Activated gamma-delta T cell treated with Interleukin-2 at 50 U/mL for 16 hours (primary cell): ENCODE measurements at places on chromosomes 3 and 15.
A peak's percentile ranks its signal among the peaks of the same experiment; 100 is the strongest.

GRCh38 chr3:80232760-80233159 lies 465.0 kb upstream of the ROBO1 start:
- no peak for DNase-seq

DNA sequence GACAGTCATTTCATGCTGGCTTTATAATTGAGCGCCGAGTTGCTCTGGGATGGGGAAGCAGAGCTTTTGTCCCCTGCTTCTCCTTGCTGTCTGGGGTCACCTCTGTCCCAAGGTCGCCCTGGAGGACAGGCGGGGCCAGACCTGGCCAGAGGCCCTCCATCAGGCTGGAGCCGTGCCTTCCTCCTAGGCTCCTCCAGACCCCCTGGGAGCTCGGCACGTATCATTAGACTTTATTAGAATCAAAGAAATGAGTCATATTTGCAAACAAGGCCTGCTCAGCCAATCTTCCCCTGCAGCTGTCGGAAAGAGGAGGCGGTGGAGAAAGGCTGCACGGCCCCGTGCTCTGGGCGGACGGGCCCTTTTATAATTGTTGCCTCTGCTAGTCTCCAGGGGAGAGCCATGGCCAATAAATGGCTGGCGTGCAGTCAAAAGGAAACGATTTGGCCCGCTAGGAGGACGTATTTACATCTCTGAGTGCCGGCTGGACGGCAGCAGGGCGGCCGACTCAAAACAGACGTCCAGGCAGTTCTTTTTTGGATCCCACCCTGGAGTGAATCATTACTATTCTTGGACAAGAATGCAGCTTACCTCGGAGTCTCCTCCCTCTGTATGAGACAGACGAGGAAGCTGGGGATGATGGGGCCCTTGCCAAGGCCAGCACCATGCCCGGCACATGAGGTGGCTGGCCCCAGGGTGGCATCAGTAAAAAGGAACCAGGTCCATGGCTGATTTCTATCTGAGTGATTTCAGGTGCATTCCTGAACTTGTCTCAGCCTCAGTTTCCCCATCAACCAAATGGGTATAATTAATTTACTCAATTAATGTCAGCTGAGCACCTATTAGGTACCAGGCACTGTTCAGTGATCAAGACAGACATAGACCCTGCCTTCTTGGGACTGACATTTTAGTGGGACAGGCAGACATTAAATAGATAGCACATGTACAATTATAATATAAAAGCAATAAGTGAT lies 50.6 kb downstream of the SLC6A6 start:
- DNase-seq, result no peak

DNA sequence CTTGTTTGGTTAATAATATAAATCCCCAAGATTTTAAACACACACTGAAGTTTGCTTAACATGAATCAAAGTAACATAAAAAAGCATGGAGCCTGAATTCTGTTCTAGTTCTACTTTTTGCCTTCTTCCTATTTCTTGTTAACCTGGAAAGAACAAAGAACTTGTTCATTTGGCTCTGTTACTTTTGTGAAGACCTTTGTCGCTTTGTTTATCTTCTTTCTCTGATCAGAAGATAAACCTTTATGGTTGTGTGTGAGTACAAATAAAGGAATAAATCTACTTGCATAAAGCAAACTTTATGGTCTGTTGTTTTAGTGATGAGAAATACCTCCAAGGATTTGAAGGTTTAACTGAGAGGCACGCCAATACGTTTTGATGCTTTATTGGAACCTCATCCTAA lies 210.1 kb upstream of the SATB1 start:
- DNase-seq, result no peak

DNA sequence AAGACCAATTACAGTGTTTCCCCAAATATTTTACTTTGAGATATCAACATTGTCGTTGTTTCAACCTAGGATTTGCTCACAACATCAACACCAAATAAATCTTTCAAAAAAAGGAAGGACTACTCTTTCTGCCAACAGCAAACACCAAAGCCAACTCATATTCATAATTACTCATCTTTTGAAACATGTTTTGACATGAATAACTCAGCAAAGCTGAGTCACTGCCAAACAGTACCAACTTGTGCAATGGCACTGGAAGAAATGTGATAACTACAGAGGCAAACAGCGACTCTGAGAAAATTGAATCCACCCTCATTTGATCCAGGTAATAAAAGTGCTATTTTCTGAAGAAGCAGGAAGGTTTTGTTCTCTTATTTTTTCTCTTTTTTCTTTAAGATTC lies 67.2 kb downstream of the PEX5L start:
- DNase-seq, result no peak

- no peak for DNase-seq
These were observed 83.7 kb downstream of the ETV5 start for GRCh38 chr3:186025161-186025560.

DNA sequence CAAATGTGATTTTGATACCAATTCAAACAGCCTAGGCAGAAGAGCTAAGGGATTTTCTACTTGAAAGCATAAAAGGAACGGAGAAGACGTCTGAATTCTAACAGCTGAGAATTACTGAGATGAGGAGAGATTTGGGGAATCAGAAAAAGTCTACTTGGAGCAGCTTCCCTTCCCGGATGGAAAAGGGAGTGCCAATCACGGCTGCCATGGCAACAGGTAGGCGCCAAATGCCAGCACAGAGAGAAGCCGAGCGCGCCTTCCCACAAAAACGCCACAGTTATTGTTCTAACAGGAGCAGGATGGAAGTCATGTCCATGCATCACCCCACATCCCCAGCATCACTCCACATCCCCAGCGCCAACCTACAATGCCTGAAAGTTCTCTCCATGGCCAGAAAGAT lies 63.5 kb upstream of the PRR20G start:
- no peak for DNase-seq

- DNase-seq, result no peak
These were observed 26.8 kb upstream of the HERC1 start for GRCh38 chr15:63860555-63860954.

DNA sequence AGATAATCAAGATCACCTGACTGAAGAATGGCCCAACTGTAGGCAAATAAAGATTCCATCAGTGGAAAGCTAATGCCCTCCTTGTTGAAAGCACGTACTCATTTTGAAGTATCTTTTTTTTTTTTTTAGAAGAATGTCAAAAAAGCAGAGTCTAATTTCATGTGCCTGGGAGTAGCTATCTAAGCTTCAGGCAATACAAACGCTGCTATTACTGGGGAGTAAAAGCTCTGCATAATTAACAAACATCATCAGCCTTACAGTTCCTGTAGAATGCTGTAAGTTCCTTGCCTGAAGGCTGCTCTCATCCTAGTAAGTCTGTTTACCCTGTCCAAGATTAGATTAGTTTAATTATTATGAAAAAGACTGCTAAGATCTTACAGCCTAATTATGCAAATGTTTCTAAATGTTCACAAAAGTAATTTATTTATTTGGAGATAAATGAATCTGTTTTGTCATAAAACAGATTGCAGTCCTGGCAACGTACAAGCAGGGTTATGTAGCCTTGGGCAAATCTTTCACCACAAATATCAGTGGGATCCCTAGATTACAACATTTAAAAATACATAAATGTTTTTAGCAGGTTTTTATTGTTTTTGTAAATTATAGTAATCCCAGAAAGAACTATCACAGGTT lies 451.3 kb upstream of the AGTR1 start:
- no peak for DNase-seq

- no peak for DNase-seq
These were observed 48.1 kb downstream of the MAGEF1 start for GRCh38 chr3:184663756-184664155.

DNA sequence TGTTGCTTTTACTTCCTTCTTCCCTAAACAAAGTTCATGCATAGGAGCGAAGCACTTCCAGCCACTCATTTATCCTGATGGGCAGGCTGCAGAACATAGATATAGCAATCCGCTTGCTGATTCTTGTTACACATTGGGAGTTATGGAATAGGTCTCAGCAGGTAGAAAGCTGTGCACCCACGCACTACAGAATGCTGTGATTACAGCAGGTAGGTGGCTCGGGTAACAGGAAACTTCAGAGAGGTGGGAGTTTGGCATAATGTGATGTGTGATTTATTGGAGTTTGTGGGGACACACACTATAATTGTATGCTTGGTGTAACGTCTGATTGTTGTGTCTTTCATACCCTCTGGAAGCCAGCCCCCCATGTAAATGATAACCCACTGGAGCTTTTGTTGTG lies 99.2 kb upstream of the MEIS2 start:
- DNase-seq, result no peak

GRCh38 chr3:49903451-49904424 lies at the start of gene MST1R:
Gene MST1R (minus strand): TSS chr3:49903873. CDS start chr3:49903609, 264 bp downstream.
- peak; percentile 83 for DNase-seq

GRCh38 chr3:189589179-189589569 lies 42.0 kb upstream of the TP63 start:
- no peak for DNase-seq

DNA sequence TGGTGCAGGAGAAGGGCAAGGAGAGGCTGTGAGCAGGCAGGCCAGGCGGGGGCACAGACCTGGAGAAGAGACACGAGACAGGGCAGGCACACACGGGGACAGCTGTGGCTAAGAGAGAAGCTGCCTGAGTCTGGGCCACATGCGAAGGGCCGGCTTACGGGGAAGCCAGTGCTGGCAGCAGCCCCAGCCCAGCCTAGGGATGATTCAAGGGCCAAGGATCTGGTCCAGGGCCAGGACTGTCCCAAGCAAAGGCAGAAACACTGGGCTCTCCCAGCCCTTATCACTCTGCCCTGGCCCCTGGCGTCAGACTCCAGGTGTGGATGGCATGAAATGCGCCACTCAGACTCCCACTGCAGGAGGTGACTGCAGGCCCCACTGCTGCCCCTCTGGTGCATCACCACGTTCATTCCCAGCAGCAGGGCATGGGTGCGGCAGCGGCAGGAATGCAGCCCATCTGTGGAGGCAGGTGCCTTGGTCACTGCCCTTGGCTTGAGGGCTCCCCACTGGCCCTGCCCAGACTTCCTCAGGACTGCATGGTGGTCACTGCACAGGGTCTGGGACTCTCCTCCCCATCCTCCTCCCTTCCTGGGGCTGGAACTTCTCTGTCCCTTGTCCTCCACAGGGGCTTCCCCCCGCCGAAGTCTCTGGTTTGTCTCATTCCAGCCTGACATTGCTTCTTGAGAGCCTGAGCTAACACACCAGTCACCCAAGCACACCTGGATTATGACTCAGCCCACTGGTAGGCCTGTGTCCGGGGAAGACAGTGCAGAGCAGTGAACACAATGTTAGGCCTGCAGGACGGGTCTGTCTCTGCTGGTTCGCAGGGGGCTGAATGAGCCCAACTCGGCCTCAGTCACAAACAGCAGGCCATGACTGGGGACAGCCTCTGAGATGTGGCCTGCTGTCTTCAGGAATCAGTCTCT lies 69.3 kb downstream of the TBC1D2B start:
- DNase-seq, result no peak

GRCh38 chr15:31352911-31353811 lies 26.5 kb downstream of the KLF13 start:
- DNase-seq, result peak; percentile 42

GRCh38 chr3:187748050-187748481 lies 2.8 kb upstream of the BCL6 start:
- DNase-seq, result peak; percentile 88

- no peak for DNase-seq
These were observed 17.9 kb downstream of the RNF13 start for GRCh38 chr3:149830902-149831301.

DNA sequence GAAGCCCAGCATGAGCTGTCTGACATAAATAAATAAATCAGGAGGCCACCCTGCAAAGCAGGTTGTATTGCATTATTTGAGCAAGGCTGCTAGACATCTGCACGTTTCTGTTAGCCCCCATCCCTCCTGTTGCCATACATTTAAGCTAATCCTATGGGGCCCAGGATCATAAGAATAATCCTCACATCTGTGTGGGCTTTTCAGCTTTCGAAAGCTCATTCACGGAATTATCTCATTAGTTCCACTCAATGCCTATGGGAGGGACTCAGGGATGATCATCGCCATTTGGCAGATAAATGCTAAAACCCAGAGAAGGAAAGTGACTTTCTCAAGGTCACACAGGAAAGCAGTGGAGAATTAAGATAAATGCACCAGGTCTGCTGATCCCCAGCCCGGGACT lies 123.4 kb downstream of the TLE3 start:
- DNase-seq, result no peak

DNA sequence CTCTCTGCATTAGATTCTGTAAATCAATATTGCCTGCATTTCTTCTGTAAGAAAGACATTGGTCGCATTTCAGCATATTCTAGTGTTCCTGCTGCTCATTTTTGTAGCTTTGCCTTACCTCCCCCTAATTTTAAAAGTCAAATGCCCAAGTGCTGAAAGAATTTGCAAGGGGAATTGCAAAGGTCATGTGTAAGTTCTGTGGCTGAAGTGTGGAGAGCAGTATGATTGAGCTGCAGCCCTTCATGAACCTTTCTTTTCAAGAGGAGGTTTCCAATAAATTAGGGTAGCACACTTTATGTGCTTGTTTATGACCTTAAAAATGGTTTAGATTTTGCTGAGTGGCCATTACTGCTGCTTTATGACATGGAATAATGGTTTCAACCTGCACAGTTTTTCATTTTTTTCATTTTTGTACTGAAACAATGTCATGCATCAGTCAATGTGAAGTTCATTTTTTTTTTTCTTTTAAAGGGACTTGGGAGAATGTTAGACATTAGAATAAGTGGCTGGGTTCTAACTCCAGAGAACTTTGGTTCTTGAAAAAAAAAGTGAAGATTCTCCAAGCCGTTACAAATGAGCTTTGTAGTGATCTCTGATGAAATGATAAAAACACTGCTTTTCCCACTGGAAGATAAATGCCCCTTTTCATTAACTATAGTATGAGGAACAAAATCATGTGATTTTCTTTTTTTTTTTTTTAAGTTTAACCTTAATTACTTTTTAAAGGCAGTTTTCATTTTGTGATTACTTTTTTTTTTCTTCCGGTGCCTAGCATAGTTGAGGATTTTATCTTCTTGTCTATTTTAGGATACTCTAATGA lies 99.6 kb downstream of the MITF start:
- DNase-seq, result no peak

DNA sequence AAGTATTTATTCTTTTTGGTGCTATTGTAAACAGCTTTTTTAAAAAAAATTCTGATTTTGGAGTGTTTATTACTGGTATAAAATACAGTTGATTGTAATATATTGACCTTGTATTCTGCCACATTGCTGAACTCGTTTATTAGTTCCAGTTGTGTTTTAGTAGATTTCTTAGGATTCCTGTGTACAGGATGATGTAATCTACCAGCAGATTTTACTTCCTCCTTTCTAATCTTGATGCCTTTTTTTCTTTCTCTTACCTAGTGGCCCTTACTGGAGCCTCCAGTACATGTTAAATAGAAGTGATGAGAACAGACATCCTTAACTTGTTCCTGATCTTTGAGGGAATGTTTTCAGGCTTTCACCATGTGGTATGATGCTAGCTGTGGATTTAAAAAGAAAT lies 70.4 kb upstream of the KY start:
- no peak for DNase-seq

DNA sequence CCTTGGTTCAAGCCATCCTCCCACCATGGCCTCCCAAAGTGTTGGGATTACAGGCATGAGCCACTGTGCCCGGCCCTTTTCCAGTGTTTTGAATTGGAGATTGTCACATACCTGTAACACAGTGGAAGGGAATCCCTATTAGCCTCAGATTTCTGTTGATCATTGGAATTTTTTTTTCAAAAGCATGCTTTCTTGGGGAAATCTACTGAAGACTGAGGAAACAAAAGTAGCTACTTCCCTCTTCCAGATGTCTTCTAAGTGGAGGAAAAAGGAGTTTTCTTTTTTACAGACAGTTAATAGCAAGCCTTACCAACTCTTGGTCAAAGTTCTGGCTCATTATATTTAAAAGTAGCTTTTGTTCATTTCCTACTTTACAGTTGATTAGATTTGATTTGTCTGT lies 33.7 kb downstream of the CHD2 start:
- DNase-seq, result no peak
